ENCODE measurements at places on chromosomes 16 and 17. TPM values are rescaled to one million over a fixed set of nuclear protein-coding genes. Genes with fewer than 3 reads are reported as not detected.
A peak's percentile ranks its signal among the peaks of the same experiment; 100 is the strongest.

Gene PRR15L
- total RNA-seq, result 37.9 TPM

GRCh38 chr17:50943575-50943933, 77.4 kb upstream of the TOB1 start:
- H3K4me1 ChIP-seq, result peaks cover 28% of the 10 kb centered on the region
- no peaks in the 10 kb centered on the region for H3K36me3 ChIP-seq
- H3K27ac ChIP-seq, result peak overlapping the region; percentile 85
- H3K27me3 ChIP-seq, result no peaks in the 10 kb centered on the region

Gene SPNS2
- total RNA-seq, result 27.5 TPM

- peaks cover 13% of the 10 kb centered on the region for H3K4me1 ChIP-seq
- H3K36me3 ChIP-seq, result no peaks in the 10 kb centered on the region
- H3K27ac ChIP-seq, result peak overlapping the region; percentile 42
- no peak overlapping the region for H3K4me3 ChIP-seq
- no peak for DNase-seq
Observed at GRCh38 chr17:73267648-73268537, 6.2 kb upstream of the CPSF4L start.

GRCh38 chr17:74460996-74461395, 5.4 kb upstream of the CD300A start:
- H3K4me3 ChIP-seq, result no peak overlapping the region
- no peak overlapping the region for H3K27ac ChIP-seq
- no peaks in the 10 kb centered on the region for H3K4me1 ChIP-seq
- H3K36me3 ChIP-seq, result no peaks in the 10 kb centered on the region

DNA sequence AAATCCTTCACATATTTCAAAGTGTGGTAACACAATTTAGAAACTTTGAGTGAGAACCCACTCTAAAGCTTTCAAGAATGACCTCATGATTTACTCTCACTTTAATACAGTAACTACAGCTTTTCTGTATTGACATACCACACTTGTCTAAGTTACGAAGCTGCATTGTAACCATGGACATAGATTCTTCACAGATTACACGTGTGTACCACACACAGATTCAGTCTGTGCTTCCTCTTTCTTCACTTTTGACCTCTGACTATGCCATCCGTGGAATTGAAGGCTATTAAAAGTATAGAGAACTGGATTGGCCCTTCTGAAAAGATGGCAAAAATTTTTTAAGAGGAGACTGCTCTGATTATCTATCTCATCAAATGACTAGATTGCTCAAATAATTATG, 172.7 kb downstream of the TANC2 start:
- H3K27me3 ChIP-seq, result no peaks in the 10 kb centered on the region
- no peaks in the 10 kb centered on the region for H3K4me1 ChIP-seq
- H3K36me3 ChIP-seq, result no peaks in the 10 kb centered on the region
- no peak overlapping the region for H3K27ac ChIP-seq
- H3K4me3 ChIP-seq, result no peak overlapping the region

Gene CRHR1
- total RNA-seq, result not detected

Gene AXIN2
- total RNA-seq, result 2.6 TPM

DNA sequence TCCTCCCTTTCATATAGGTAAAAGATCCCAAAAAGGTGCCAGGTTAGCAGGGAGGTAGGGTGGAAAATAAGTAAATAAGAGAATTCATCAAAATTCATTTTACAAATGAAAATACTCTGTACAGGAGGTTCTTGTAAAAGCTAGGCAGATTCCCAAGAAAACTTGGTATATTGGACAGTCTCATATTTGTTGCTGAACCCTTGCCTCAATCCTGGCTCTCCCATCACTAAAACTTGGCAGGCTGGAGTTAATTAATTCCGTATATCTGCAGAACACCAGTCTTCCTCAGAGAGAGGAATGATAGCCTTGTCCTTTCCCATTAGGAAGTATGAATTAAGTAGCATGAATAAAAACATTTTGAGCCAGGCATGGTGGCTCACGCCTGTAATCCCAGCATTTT, 66.2 kb upstream of the MTMR4 start:
- no peaks in the 10 kb centered on the region for H3K27me3 ChIP-seq
- no peaks in the 10 kb centered on the region for H3K4me1 ChIP-seq
- no peak for DNase-seq

Gene CRYM
- not detected for total RNA-seq

DNA sequence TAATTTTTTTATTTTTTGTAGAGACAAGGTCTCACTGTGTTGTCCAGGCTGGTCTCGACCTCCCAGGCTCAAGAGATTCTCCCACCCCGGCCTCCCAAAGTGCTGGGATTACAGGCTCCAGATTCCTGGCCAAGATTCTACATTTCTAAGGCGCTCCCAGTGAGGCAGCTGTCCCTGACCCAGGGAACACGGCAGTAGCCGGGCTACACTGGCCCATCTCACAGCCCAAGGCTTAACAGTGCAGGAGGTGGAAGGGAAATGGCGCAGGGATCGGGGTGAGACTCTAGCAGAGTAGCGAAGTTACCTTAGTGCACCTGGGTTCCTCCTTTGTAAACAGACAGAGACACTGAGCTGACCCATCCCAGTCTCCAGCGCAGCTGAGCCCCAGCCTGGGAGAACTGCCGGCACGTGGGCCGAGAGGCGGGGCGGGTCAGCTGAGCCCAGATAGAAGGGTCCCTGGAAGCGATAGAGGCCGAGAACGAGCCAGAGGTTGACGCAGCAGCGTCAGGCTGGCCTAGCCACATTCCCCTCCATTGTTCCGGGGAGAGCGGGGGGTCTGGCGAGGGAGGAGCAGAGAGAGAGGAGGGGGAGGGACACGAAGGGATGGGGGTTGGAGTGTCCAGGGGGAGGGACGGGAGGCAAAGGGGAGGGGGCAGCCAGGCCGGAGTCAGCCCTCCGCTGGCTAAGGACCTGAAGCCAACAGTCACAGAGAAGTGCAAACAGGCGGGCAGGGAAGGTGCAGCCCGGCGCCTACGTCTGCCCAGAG, 2.5 kb downstream of the CARHSP1 start:
- peak overlapping the region; percentile 57 for H3K4me3 ChIP-seq
- H3K27me3 ChIP-seq, result no peaks in the 10 kb centered on the region
- H3K36me3 ChIP-seq, result no peaks in the 10 kb centered on the region
- H3K27ac ChIP-seq, result peak overlapping the region; percentile 22
